Eye (tissue), 1 donor: ENCODE measurements at places on chromosomes 2 and 18.

DNA sequence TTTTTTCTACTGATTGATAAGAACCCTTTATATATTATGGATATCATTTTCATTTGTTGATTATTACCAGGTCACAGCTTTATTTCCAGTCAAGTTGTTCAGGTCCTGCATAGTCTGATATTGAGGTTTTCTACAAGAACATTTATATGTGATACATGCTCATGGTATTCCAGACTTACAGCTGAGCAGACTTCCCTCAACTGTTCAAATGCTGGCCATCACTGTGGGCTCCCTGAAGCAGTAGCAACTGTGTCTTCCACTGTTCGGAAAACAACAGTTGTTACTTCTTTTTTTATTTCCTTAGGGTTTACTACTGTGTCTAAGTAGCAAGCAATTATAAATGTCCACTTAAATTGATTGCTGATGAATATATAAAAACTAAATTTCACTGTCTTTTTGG is 79.5 kb downstream of the DGKD start:
- no peak for DNase-seq

DNA sequence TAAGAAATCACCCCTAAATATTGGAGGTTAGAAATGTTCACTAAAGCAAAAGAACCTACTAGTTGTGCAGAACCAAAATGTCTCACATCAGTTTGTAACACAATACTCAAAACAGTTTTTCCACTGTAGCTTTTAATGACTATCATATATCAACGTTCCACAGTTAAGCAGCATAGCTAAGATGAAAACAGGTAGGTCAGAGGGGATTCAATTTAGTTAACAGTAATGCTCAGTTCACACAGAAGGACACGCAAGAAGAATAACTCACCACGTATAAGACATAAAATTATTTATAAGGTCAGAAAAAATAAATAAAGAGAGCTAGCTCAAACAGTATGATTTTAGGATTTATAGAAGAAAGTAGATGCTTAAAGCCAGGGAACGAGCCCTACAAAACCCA is 118.9 kb upstream of the CCDC150 start:
- no peak for DNase-seq

DNA sequence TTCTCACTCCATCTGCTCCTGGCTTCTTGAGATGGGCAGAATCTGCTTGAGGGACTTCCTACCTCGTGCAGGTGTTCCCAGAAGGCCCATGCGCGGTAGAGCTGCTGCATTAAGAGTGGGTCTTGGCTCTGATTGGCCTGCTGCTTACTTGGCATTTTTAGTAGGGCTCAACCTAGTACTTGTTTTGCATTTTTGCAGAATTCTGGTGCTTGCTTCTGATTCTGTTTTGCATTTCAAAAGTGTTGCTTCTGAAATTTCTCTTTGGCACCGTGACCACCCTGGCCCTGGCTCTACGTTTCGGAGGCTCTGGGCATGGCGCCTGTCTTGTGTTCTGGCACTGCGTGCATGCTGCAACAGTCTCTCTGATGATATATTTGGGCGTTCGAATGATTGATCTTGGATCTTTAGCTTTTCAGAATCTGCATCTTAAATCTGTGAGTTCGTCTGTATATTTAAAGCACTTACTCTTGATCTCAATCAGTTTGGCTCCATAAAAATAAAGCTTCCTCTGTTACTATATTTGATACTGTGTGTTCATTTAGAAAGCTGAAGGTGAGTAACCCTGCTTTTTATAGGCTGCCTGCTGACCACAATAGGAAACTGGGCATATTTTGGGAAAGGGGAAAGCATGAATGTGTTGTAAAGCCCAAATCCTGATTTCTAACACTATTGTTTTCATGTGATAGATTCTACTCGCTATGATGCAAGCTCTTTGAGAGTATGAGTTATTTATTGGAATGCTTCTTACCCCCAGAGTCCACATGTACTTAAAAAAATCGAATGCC is 22.2 kb downstream of the EFR3B start:
- no peak for DNase-seq

DNA sequence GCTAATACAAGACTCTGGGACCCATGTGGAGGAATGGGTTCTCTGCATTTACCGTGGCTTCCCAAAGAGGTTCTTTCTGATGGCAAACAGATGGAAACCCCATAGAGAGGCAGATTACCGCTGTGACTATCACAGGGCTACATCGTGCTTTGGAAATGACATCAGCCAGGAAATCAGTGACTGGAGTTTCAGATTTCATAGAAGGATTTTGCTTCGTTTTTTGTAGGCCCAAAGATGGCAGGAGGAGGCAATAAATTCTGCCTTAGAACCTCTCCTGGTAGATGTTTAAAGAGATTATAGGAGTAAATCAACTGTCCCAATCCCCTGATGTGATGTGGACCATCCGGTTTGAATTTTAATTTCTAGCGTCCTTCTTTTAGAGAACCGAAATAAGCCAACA is 214.1 kb downstream of the AGPS start:
- DNase-seq = no peak

DNA sequence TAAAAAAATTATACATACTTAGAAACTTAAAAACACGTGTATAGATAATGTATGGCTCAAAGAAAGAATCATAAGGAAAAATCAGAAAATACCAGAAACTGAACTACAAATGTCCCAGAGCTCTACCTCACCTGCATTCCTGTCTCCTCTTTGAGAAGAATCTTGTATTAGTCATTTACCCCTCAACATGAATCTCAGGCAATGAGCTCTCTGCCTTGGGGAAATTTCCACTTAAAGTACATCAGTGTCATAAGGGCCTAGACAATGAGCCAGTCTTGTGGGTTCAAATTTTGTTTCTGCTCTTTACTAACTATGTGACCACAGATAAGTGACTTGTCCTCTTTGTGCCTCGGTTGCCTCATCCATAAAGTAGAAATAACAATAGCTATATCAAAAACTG is 40.1 kb downstream of the SCG2 start:
- DNase-seq = no peak

DNA sequence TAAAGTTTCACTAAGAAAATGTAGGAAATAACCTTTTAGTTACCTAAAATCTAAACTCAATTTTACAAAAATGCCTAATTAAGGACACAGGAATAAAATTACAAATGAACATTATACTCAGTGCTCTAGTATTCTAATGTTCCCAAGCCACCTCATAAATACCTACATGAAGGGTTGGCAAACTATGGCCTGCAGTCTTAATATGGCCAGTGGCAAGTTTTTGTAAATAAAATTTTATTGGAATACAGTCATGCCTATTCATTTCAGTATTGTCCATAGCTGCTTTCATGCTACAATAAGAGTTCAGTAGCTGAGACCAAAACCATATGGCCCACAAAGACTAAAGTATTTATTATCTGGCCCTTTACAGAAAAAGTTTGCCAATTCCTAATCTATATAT is 53.8 kb downstream of the SS18 start:
- no peak for DNase-seq
